Stimulated activated effector memory CD8-positive, alpha-beta T cell treated with anti-CD3 and anti-CD28 coated beads, Interleukin-12 subunit alpha, Interleukin-12 subunit beta, amount 100 ng/mL, for 72 hours (primary cell): ENCODE measurements at places on chromosomes 1 and 21.

DNA sequence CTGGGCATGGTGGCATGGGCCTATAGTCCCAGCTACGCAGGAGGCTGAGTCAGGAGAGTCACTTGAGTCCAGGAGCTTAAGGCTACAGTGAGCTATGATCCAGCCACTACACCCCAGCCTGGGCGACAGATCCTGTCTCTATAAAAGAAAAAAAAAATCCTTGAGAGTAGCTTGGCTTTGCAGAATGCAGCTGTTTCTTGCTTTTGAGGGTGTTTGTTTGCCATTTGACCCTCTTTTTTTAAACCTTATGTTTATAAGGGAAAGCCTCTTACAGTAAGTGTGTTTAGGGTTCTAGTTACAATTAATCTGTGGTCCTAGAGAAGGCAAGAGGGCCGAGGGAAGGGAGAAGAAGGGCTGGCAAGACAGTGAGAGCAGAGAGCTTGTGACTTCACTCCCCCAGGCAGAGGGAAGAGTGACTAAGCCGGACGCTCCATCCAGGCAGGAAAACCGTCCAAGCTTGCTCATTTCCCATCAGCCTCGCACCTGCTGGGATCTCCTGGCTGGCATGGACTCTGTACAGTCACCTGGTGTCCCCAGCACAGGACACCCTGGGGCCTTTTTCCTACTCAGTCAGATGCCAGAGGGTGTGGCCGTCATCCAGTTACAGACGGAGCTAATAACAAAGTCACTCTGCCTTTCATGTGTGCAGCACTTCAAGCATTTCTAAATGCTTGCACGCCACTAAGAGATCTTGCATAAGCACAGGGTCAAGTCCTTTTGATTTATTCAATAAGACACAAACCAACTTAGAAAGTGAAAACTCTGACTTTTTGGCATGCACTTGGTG, 55.5 kb upstream of the PSEN2 start:
- no peak for DNase-seq

DNA sequence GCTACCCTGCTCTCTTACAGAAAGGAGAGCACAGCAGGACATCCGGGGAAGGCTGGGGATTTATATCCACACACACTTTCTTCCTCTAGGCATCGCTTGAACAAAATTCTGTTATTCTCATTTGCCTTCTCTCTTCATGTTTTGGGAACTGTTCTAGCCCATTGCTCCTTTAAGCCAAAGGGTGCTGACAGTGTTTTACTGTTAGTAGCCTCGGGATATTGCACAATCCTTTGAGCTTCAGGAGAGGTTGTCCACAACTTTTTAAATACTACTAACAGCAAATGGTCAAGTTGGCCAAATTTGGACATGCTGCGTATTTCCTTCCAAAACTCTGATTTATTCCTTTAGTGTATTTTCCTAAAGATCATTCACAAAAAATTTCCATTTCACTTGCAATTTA, 579.2 kb upstream of the RGS18 start:
- no peak for DNase-seq

DNA sequence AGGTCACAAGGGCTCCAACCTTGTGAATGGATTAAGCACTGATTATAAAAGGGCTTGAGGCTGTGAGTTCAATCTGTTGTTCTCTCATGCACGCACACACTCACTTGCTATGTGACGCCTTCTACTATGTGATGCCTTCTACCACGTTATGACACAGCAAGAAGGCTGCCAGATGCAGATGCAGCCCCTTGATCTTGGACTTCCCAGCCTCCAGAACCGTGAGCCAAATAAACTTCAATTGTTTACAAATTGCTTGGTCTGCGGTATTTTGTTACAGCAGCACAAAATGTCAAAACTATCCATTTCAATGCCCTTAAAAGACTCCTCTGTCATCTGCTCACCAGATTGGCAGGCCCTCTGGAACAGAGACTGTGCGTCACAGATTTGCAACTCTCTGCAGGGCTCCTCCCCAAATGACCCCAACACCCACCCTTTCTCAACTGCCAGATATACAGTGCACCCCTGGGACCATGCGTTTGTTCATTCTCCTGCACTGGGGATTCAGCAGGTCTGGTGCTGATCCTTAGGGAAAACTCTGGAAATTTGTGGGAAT, 47.8 kb upstream of the KANK4 start:
- DNase-seq, result no peak

- no peak for DNase-seq
Measured at GRCh38 chr21:46151989-46152926, 3.1 kb downstream of the FTCD start.

- no peak for DNase-seq
Measured at GRCh38 chr21:34801519-34802132, 132.8 kb downstream of the CLIC6 start.

DNA sequence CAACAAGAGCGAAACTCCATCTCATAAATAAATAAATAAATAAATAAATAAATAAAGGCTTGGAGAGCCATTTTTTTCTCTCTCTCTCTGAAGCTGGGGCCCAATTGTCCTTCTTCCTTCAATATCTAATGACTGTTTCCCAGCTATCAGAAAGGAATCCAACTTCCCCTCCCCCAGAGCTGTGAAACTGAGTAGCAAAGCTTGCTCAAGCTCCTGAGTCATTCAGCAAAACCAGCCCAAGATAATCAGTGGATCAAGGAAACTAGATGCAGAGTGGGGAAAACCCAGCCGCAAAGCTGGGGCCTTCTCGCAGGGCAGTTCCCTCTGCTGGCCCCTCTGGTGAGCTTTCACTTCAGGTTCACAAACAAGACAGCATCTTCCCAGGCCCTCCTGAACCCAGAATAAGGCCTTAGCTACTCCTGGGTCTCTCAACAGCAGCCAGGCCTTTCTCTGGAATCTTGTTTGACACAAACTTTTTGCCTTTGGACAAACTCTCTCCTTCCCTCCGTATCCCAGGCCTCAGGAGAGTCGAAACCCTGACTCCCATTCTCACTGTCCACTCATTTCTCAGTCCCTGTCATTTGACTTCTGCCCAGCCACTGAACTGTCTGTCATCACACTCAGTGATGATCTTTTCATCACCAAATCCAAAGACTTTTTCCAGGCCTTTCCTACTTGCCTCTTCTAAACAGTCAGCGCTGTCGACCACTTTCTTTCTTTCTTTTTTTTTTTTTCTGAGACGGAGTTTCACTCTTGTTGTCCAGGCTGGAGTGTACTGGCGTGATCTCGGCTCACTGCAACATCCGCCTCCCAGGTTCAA, 18.0 kb upstream of the PTP4A2 start:
- peak; percentile 59 for DNase-seq

GRCh38 chr1:18581420-18581880, 49.2 kb upstream of the PAX7 start:
- peak; percentile 68 for DNase-seq

DNA sequence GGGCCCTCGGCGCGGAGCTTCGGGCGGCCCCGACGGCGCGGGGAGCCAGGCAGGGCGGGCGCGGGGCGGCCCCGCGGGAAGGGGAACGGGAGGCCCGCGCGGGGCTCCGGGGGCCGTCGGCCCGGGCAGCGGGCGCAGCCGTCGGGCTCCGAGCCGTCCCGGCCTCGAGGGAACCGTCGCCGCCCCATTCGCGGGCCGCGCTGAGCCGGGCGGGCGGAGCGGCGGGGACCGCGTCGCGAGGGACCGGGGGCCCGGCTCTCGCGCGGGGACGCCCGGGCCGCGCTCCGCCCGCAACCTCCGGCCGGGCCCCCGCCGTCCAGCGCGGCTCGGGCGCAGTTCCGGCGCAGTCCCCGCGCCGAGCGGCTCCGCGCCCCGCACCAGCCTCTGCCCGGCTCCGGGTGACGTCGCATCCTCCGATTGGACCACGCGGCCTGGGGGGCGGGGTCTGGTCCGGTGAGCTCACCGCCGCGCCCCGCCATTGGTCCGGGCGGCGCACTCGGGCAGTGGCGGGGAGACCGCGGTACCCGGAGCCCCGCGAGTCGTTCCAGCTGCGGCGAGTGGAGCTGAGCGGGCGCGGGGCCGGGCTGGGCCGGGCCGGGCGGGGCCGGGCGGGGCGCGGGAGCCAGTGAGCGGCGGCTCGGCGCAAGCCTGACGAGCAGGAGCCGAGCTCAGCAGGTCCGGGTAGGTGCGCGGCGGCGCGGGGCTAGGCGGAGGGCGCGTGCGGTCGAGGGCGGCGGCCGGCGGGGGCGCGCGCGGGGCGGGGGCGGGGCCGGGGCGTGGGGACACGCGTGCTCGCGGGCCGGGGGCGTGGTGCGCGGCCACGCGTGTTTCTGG, 66.7 kb upstream of the VAMP3 start:
- peak; percentile 93 for DNase-seq

DNA sequence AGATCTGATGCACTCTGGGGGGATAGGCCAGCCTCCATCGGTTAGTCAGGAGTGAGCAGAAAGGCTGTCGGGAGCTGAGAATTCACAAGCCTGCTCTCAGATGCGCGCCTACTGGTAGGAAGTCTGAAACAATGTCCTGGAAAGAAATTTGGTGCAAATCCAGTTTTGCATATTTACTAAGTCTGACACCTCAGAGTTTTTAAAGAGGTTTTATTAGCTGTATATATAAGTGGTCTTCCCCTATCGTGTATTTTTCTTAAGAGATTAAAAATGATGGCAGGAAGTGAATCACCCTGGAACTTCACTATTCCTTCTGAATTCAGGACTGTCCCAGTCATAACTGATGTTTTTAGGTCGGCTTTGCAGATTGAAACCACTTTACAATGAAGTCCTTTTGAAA, 99.8 kb upstream of the C1orf105 start:
- DNase-seq, result no peak

DNA sequence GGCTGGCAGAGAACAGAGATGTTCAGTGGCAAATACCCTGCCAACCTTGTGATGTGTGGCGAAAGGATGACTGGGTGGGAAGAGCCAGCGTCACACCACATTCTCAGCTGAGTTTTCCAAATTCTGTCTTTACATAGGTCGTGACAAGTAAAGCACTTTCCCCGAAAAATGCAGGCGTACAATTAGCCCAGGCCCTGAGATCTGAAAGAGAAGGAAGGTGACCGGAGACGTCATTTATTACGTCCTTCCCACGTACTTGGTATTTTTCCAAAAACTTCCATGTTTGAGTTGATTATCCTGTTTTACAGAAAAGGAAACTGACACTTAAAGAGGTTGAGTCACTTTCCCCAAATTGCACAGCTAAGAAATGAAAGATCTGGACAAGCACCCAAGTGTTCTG, 413.3 kb downstream of the PRDM2 start:
- no peak for DNase-seq

DNA sequence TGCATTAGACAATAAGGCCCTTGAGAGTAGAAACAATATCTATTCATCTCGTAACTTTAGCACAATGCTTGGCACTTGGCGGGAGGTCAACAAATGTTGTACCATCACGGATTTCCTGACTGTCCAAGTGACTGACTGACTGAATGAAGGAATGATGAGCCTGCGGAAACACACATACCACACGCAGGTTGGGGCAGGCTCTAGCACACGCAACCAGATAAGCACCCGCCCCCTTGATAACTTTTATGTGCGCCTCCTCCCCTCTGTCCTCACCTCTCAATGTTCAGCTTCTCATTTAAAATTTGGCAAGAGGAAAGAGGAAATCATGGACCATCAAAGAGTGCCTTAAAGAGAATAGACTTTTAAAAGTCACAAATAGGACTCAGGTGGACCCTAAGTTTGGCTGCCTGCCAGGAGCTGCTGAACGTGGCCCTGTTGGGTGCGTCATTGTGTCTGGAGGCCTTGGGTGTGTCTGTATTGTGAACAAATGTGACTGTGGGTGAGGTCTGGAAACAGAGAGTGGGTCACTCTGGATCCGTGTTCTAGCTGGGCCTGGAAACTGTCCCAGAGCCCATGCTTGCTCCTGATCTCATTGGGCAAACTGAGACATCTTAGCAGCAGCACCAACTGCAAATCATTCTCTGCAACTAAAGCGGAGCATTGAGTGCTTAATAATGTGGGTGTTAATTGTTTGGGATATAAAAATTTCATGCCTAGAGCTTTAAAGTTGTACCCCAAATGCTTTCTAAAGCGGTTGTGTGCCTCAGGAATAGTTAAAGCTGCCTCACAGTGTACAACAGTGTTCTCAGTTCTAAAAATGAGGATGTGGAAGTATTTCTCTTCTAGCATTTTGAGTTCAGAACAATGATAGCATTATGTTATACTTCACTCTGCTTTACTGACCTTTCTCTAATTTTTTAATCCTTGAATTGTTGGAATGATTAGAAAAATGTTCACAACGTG, 47.6 kb upstream of the ABCG1 start:
- DNase-seq, result no peak

- DNase-seq, result peak; percentile 42
Measured at GRCh38 chr1:93614986-93615581, 66.6 kb downstream of the BCAR3 start.

DNA sequence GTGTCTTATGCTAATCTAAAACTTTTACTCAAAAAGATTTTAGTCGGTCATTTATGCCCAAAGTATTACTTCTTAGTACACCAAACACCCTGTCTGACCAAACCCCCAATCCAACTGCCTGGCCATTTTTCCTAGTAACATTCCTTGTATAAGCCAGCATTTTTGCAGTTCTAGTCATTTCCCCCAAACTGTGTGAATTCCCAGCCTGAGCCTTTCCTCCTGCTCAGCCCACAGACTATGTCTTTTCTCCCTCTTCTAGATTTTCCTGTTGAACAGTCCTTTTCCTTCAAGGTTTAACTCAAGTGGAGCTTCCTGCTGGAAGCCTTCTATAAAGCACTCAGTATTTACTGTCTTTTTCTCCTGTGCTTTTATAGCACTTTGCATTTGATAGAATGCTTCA, 843.8 kb downstream of the USP25 start:
- DNase-seq, result no peak

DNA sequence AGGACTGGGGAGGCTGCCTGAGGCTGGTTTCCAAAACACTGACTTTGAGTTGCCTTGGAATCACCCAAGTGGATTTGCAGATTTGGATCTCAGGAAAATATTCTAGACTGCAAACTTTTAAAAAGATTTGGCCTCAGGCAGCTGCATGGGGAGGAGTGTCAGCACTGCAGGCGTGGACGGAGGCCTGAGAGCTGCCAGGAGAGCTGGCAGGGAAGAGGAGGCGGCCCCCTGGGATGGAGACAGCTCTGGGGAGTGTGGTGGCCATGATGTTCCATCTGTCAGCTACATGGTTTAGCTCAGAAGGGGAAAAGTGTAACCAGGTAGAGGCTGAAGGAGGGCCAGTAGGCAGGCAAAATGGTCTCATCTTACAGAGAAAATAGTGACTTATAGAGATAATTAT, 72.1 kb downstream of the VPS26C start:
- DNase-seq, result no peak

GRCh38 chr1:225870911-225871310, 11.3 kb downstream of the TMEM63A start:
- no peak for DNase-seq

- no peak for DNase-seq
Measured at GRCh38 chr1:30883389-30884172, 25.0 kb downstream of the SDC3 start.

GRCh38 chr1:43530483-43531106, at the start of gene PTPRF:
Gene PTPRF, plus strand, starts transcription at chr1:43530883. Its CDS starts 14,193 bp downstream, at chr1:43545076.
- peak; percentile 14 for DNase-seq

- no peak for DNase-seq
Measured at GRCh38 chr1:17244821-17245740, 3.8 kb upstream of the PADI3 start.
